Inflammatory macrophage (primary cell): ENCODE measurements at places on chromosomes 2 and 18.

DNA sequence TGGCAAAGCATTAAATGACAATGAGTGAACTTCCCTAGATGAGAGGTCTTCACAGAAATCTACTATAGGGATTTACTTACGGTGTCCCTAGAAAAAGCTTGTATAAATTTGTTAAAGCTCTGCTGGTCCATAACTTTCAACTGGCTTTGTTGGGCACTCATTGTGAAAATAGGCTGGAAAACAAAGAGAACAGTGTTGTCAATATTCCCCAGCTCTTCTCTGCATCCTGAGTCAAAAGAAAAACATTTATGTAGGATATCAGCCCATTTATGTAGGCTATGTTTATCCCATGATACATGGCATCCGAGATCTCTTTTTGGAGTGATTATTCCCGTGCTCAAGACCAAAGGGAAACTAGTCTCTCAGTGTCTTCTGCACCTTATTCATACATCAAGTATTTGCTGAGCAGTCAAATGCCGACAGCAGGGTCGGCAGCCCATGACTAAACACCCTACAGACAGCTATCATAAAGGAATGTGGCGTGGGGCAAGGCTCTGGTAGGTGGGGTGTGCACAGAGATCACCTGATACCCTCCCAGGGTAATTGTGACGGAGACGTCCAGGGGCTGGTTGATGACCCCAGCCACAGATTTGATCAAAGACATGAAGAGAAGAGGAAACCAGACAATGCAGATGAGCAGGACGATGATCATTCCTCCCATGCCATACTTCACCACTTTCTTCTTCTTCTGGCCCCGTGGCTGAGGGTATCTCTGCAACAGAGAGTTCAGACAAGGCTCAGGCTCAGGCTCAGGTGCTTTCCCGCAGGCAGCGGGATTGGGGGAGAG, 155.9 kb downstream of the NAPG start:
- no peak for DNase-seq

DNA sequence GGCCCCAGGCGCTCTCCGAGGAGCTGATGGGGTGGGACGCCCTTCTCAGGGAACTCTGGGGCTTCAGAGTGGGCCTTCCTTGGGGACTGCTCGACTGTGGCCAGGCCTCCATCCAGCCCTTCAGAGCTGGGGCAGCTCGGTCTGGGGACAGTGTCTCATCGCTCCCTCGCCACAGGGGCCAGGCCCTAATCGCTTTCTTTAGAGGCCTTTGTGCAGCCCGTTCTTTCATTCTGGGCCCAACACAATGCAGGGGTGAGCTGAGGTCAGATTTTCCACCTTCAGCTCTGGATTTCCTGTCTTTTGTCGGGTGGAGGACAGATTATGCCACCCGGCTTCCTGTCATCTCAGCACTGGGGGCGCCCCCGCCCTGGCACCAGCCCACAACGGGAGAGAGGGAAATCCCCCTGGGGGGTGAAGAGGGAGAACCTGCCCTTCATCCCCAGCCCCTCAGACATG, 25.2 kb downstream of the MYCN start:
- no peak for DNase-seq

- no peak for DNase-seq
Measured at GRCh38 chr2:226247289-226248275, 552.0 kb downstream of the IRS1 start.

DNA sequence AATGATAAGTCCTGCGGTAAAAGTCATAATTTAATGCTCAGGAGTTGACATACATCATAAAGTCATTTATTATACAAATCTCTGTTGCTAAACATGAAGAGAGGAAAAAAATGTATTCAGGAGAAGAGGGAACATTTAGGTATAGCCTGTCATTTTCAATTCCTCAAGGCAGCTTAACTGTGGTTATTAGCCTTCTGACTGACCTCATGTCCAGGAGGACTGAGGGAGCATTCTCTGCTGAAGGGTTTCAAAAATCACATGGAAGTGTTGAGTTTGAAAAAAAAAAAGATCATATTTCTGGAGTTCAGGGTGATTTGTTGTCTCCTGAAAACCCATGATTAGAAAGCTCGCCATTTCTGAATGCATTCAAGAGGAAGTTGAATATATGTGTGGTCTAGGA, 1371.1 kb upstream of the LRRTM1 start:
- DNase-seq, result no peak

DNA sequence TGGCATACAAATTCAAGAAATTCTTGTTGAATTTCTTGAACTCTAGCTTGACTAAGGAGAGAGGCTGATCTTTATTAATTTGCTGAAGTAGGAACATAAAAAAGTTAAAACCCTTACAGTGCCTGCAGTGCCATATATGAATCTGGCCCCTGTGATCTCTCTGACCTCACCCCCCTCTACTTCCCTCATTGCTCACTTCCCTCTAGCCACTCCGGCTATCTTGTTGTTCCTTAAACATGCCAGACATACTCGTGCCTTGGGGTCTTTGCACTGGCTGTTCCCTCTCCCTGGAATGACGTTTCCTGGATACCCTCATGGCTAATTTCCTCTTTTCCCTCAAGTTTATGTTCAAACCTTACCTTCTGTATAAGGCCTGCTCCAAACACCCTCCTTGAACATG, 246.3 kb upstream of the SIX2 start:
- DNase-seq, result peak; percentile 55

- DNase-seq, result no peak
Measured at GRCh38 chr2:132479155-132479554, 62.5 kb downstream of the GPR39 start.

- no peak for DNase-seq
Measured at GRCh38 chr2:110984694-110985490, 135.8 kb upstream of the BCL2L11 start.

DNA sequence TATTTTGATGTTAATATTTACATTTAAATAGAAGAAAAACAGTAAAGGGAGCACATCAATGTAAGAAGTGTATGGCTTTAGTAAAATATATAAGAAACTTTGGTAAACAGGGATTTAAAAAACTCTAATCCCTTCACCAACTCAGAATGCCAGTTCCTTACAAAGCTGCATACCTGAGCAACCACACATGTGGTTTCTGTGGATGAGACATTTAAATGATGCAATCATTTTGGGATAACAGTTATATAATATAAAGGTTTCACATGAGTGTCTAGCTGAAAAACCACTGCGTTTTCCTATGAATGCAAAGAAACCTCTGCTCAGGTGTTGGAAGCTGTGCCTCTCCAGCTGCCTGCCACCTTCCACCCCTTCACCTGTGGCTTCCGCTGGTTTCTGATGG, 209.1 kb upstream of the REV1 start:
- no peak for DNase-seq

DNA sequence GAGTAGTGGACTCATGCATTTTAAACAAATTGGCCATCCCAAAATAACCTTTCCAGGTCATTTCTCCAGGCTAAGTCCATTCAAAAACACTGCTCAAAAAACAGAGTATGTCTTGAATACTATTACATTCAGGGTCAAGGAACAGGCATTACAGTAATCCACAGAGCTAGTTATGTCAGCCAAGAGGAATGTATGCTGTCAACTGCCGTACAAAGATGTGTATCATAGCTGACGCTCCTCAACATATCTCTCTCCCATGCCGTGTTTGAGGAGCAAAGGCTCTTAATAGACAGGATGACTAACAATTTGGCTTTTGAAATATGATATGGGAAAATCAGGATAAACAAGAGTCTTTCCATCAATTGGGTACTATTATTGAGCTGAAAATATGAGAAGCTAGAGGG, 68.8 kb upstream of the KCTD1 start:
- no peak for DNase-seq
